ENCODE measurements at places on chromosomes 11 and 22.

DNA sequence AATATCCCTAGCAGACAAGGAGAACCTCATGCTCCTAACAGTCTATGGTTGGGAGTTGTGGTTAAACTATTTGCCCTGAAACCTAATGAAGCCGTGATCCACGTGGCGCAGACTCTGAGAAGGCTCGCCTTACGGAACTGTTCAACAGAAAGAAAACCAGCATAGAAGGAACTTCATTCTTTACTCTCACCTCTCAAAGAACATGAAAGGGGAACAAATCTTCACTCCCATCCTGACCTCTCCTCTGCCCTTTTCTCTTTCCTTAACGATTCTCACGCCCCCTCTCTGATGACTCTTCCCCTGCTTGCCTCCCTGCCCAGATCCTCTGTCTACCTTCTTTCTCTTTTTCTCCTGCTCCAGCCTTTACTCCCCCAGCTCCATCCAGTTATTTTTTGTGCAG lies 54.2 kb downstream of the IRAG1 start:
- DNase-seq: no peak

GRCh38 chr11:88402192-88402715 lies 64.7 kb upstream of the CTSC start:
- no peak for DNase-seq

- no peak for DNase-seq
These were observed 185.3 kb upstream of the C11orf87 start for GRCh38 chr11:109236696-109237095.

DNA sequence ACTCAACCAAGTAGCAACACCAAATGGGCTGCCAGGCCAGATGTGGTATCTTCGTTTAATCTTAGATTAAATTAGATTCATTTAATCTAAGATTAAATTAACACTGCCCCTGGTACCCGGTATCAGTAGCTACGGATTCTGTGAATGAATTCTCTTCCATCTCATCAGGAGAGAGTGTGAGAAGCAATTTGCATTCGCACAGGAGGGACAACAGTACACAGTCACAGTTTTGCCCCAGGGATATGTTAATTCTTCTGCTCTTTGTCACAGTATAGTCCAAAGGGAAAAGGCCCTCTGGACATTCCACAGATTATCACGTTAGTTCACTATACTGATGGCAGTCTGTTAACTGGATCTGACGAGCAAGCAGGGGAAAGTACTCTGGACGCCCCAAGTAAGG lies 22.9 kb downstream of the ASCL2 start:
- no peak for DNase-seq

GRCh38 chr22:29700206-29700899 lies 19.4 kb upstream of the CABP7 start:
- no peak for DNase-seq

DNA sequence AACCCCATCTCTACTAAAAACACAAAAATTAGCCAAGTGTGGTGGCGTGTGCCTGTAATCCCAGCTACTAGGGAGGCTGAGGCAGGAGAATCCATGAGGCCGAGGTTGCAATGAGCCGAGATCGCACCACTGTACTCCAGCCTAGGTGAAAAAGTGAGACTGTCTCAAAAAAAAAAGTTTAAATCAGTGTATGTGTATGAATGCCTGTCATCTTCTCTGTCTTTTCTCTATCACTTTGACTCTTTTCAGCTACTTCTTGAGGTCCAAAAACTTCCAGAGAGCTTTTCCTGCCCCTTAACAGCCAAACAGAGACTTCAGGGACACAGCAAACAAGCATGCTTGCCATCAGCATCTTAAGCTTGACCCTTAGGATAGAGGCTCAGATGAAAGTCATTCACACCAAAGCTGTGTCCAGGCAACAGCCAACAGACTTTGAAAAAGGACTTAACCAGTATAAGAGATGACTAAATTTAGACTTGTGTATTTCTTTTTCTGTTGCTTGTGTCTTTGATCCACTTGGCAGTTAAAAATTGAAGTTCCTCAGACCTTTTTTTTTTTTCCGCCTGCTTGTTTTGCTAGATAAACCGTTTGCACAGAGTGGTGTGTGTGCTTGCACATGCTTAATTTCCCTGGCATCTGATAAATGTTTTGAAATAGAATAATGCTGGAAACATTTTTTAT lies 151.9 kb downstream of the DBX1 start:
- DNase-seq: no peak

DNA sequence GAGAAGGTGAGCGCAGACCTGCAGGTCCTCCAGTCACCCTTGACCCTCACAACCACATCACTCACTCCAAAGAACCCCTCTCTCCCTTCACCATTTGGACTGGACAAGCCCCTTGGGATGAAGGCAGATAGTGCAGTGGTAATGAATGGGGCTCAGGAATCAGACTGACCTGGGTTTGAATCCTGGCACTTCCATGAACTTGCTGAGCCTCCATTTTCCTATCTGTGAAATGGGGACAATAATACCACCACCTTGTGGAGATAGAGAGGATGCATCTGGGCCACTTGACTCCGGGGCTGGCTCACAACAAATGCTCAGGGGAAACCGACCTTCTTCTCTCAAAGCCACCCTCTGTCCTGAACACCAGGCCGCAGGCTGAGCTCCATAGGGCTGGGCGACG lies 178.1 kb downstream of the ST3GAL4 start:
- no peak for DNase-seq

DNA sequence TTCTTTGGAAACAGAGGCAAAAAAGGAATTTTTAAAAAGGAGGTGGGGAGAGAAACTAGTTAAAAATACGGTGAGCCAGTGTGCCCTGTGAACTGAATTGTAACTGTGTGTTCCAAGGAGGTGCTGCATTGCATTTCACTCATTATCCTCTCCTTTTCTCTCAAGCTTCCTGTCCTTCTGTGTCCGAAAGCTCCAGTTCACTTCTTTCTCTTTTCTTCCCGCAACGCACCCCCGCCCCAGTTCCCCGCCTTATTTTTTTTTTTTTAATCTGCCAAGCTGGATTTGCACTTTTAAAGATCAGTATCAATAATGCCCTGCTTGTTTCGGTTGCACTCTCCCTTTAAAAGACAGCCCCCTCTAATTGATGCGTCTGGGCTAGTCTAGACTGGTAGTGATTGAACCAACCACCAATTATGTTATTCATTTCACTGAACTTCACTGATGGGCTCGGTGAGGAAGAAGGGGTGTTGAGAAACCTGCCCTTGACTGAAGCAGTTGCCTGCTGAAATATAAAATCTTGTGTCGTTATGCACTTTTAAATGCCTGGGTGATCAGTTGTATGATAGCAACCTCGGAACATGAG lies 18.5 kb downstream of the BLID start:
- no peak for DNase-seq

GRCh38 chr11:10493041-10493663 lies 38.1 kb downstream of the AMPD3 start:
- no peak for DNase-seq

DNA sequence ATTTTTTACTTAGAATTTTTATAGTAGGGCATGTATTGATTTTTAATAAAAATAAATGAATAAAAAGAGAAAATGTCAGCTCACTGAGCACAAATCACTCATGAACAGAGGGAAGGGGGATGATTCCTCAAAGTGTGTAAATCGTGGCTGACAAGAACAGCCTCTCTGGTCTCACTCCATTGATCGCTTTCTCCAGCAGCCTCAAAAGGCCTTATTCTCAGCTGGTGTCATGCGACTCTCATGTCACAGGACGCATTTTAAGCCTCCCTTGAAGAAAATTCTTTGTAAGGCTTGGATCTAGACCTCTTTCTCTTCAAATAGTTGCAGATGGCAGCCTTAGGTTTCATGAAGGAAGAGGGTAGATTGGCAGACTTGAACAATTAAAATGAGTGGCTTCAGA lies 33.9 kb upstream of the SLC5A12 start:
- no peak for DNase-seq

DNA sequence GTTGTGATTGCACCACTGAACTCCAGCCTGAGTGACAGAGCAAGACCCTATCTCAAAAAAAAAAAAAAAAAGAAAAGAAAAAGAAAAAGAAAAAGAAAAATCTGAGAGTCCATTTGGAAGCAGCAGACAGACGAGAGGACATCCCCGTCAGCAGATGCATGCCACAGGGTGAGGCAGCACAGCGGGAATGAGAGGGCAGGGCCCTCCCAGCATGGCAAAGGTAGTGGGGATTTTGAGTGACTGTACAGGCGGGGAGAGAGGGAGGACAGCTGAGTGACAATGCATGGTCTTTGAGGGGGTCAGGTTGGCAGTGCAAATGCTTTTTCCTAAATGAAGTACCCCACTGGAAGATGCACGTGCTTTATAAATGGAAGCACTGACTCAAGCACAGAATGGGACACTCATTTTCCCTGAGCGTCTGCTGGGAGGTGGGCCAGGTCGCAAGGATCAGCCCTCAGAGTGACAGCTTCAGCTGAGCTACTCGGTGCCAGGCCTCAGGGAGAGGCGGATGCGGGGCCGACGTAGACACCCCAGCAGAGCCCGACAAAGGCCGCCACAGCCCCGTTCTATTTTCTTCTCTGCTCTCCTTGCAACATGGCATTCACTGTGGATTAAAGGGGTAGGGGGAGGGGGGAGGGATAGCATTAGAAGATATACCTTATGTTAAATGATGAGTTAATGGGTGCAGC lies 113.5 kb downstream of the SHANK2 start:
- DNase-seq: no peak

GRCh38 chr22:30371981-30372380 lies 15.2 kb downstream of the CCDC157 start:
- no peak for DNase-seq

- DNase-seq: no peak
These were observed 44.9 kb downstream of the PACSIN2 start for GRCh38 chr22:42970029-42970428.

DNA sequence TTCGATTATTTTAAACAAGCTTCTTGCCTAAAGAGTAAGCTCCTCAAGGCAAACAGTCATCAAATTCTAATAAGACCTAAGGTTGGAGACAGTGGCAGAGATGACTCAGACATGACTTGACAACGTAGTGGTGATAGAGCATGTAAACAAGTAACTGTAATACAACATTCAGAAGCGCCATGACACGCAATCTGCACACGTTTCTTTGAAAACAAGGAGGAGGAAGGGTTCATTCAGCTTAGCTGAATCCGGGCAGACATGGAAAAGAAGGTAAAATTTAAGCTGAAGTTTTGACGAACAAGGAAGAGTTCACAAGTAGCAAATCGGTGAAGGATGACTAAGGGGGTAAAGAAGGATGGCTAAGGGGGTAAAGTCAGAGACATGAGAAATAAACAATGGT lies 152.4 kb upstream of the ZC3H12C start:
- no peak for DNase-seq

DNA sequence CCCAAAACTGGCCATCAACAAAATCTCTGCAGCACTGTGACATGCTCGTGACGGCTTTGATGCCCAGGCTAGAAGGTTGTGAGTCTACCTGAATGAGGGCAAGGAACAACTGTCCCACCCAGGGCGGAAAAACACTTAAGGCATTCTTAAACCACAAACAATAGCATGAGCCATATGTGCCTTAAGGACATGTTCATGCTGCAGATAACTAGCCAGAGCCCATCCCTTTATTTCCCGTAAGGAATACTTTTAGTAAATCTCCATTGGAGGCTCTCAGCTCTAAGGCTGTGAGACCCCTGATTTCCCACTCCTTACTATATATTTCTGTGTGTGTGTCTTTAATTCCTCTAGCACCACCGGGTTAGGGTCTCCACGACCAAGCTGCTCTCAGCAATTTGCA lies 3.4 kb downstream of the CHORDC1 start:
- no peak for DNase-seq

- peak; percentile 93 for DNase-seq
These were observed 19.8 kb upstream of the LRRC10B start for GRCh38 chr11:61488651-61489291.

- DNase-seq: no peak
These were observed 28.9 kb downstream of the CREB3L1 start for GRCh38 chr11:46306296-46306853.

- no peak for DNase-seq
These were observed 276.9 kb downstream of the FAM76B start for GRCh38 chr11:95512682-95513081.

DNA sequence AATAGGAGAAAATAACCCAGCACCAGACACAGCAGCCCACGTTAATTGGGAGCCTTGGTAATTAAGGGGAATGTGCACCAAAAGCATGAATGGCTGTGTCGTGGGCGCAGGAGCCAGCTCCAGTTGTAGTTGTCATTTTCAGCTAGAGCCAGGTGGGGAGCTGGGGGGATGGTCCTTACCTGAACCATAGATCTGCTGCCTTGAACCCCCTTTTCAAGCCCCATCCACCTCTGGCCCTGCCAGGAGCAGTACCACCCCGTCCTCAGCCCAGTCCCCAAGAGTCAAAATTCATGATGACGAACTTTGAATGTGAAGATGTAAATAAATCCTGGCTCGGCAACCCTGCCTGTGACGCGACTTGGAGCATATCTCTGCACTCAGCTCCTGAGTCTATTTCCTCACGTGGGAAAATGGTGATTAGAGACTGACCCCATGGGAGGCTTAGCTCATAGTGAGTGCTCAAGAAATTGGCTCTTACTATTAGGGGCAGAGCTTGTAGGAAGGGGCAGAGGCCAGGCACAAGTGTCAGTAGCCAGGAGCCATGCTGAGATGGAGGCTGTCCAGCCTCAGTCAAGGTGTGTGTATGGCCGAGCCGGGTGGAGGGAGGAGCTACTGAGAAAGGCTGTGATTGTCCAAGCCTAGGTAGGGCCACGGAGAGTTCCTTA lies 794 bp upstream of the FXYD6 start:
- no peak for DNase-seq

DNA sequence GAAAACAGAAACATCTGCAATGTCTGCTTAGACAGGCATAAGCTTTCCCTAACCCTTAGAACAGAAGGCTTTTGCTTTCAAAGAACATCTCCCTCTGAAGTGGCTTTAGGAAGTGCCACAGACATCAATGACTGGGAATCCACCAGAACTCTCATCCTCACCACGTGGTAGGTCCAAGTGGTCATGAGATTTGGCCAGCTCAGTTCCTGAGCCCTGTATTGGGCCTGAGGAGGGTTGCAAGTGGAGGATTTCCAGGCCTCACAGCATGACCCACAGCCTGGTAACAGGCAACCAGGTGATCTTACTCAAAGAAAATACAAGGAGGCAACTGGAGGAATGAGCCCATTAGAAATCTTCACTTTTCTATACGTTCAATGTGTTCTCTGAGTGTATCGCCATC lies 1.6 kb downstream of the CASP1 start:
- DNase-seq: no peak

- no peak for DNase-seq
These were observed 424.4 kb upstream of the CCDC179 start for GRCh38 chr11:23284631-23285030.

- DNase-seq: no peak
These were observed 13.4 kb upstream of the CAPN5 start for GRCh38 chr11:77053217-77054015.

DNA sequence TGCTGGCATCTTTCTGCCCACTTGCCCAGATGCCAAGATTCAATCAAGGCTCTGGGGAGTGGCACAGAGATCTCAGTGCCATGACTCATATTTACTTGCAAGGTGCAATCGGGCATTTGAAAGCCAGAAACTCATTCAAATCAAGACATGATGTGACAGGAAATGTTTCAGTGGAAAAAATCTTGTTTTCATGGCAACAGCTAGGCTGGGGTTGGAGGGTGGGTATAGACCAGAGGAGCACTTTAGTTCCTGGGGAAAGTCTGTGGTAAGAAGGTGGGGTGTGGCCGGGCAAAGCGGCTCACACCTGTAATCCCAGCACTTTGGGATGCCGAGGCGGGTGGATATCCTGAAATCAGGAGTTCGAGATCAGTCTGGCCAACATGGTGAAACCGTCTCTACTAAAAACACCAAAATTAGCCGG lies 1.2 kb downstream of the MAJIN start:
- DNase-seq: no peak
